CD4-positive, alpha-beta T cell treated with Interleukin-1 beta for 1 hour (primary cell): ENCODE measurements at places on chromosomes 2 and 18.

GRCh38 chr2:176087330-176088047 is 3.7 kb upstream of the EVX2 start:
- no peak for DNase-seq

GRCh38 chr2:238277695-238278094 is 10.7 kb downstream of the PER2 start:
- no peak for DNase-seq

GRCh38 chr2:56587456-56587855 is 403.7 kb downstream of the CCDC85A start:
- no peak for DNase-seq

- DNase-seq, result no peak
Observed at GRCh38 chr2:76584474-76584873, 873.8 kb upstream of the GCFC2 start.

DNA sequence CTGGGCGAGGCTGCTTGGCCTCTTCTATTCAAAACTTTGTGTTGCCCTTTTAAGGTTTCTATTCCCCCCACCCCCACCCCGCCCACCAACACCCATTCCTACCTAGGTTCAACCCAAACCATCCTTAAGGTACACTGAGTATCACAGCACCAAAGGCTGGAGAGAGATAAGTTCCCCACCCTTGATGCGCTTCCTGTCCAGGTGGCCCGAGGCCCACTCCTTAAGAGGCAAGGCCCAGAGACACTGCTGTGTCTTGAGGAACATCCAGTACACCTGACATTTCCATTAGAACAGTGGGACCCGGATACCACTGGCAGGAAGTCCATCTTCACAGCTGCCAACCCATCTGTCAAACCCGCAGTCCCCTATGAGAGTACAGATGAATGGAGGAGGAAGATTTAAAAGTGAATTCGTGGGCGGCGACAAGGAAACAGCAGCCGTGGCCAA is 277 bp upstream of the INPP1 start:
- DNase-seq, result no peak

DNA sequence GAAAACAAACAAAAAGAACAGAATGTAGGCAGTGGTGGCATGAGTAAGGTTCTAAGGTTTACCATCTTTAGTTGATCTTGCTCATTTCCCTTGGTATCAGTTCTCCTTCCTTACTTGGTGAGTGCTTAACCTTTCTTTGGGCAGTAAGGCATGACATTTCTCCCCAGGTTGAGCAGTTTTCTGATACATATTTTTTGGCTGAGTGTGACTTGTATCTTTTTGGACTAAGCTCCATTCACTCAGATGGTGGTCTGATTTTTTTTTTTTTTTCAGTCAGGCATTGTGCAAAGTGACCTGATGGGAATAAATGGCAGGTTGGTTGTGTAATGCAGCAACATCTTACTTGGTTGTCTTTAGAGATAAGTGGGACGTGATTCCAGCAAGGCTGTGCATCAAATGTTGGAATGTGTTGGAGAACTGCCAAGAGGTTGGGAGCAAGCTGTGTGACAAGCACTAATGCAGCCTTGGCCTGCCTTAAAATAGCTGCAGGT is 15.1 kb downstream of the SPTBN1 start:
- DNase-seq, result no peak

GRCh38 chr2:216082805-216083204 is 1.1 kb downstream of the TMEM169 start:
- DNase-seq, result no peak

GRCh38 chr2:120738117-120738516 is 2.4 kb downstream of the GLI2 start:
- no peak for DNase-seq

DNA sequence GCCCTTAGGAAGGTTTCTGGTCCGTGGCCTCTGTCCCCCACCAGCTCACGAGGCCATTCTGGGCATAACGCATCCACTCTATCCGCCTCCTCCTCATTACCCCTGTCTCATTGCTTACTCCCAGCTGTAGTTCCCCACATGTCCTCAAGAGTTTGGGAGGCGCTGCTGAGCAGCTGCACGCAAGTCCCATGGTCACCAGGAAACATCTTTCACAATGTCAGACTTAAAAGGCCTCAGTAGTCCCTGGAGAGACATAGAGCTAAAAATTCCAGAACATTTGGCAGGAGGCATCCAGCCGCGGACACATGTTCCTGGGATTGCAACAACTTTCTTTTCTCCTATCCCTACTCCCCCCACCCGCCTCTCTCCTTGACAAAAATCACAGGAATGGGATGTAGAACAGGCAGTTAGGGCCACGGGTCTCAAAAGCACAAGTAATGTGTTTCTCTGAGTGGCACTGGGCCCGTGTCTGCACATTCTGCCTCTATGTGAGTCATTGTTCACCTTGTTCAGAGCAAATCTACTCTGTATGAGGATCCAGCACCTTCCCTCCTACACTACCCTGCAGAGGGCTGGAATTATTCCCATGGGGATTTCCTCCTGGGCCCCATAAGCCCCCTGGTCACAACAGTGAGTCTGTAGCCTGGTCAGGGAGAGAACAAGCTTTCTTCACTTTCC is 8.1 kb downstream of the LBH start:
- DNase-seq, result peak; percentile 85

DNA sequence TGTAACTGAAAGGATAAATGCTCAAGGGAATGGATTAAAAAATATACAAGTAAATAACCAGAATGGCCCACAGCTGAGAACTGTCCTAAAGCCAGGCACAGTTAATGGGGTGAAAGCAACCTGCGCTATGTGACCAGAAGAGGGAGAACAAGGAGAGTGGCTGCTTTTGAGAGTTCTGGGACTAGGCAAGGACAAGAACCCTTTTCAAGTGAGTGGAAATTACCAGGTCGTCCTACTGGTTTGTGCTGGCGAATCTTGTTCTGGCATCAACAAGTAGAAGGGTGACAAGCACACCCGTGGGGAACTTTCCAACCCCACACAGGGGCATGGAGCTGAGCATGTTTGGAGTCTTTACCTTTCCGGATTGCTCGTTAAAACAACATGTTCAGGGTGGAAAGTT is 82.8 kb downstream of the TMEM17 start:
- no peak for DNase-seq

DNA sequence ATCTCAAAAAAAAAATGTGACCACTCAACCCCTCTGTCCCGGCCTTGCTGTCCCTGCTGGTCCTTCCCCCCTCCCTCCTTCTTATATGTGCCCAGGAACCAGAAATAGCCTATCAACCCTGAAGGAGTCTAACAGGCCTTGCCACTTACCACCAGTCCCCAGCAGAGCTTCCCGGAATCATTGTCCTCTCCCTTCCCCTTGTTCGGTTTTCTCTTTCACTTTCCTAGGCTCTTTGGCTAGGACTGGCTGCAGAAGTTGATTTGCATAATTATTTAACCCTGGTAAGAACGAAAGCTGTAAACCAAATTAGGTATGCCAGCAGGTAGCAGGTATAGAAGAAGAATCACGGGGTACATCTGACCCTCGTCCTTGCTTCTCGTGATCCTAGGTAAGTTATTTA is 72.6 kb upstream of the ZNF532 start:
- DNase-seq, result no peak

- no peak for DNase-seq
Observed at GRCh38 chr18:60508108-60508507, 135.5 kb upstream of the MC4R start.

- no peak for DNase-seq
Observed at GRCh38 chr2:62576276-62576939, 70.4 kb upstream of the TMEM17 start.

DNA sequence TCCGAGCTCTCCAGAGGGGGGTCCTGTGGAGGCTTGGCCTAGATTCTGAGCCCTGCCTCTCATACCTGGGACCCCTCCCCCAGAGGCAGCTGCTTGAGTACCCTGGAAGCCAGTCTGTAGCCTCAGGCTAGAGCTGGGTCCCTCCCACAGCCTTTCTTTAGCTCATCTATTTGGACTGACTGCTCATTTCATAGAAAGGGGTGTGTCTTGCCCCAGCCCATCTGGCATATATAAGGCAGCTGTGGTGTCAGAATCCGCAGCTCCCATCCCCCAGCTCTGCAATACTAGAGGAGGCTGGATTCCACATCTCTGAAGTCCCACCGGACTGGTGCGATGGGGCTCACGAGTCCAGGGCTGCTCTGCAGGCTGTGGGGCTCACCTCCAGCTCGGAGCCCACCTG is 26.1 kb downstream of the MPHOSPH10 start:
- DNase-seq, result no peak

GRCh38 chr18:8800445-8800844 is 95.1 kb downstream of the MTCL1 start:
- DNase-seq, result no peak

- DNase-seq, result no peak
Observed at GRCh38 chr2:223010641-223011040, 41.3 kb upstream of the KCNE4 start.

- DNase-seq, result no peak
Observed at GRCh38 chr2:28662044-28662443, 89.6 kb upstream of the PPP1CB start.

- DNase-seq, result no peak
Observed at GRCh38 chr2:178496049-178496448, 15.8 kb downstream of the PLEKHA3 start.

DNA sequence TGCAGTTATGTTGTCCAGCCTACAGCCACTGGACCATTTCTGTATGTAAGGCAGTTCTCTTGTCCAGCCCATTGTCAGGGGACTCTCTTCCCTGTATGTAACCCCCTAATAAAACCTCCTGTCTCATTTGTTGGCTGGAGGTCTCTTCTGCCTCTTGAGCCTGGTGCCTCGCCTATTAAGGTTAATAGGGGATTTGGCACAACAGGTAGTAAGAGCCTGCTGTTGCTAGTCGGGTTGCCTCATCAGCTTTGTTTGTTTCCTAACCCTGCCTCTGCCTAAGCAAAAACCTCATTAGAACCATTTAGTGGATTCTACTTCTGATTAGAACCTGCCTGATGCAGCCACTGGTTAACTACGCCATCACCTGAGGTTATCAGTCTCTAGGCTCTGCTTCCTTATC is 62.2 kb upstream of the STPG4 start:
- DNase-seq, result no peak

- DNase-seq, result no peak
Observed at GRCh38 chr18:67805261-67805660, 288.7 kb upstream of the DSEL start.

DNA sequence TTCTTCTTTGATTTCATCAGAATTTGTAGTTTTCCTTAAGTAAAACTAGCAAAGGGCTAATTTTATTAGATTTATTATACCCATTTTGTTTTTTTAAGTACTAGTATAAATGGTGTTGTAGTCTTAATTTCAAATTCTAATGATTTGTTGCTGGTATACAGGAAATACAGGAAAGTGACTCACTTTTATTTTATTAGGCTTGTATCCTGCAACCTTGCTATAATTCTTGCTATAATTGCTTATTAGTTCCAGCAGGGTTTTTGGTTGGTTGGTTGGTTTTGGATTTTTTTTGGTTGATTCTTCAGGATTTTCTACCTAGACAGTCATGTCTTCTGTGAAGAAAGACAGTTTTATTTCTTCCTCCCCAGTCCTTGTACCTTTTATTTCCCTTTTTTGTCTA is 110.6 kb upstream of the IL1R2 start:
- no peak for DNase-seq

DNA sequence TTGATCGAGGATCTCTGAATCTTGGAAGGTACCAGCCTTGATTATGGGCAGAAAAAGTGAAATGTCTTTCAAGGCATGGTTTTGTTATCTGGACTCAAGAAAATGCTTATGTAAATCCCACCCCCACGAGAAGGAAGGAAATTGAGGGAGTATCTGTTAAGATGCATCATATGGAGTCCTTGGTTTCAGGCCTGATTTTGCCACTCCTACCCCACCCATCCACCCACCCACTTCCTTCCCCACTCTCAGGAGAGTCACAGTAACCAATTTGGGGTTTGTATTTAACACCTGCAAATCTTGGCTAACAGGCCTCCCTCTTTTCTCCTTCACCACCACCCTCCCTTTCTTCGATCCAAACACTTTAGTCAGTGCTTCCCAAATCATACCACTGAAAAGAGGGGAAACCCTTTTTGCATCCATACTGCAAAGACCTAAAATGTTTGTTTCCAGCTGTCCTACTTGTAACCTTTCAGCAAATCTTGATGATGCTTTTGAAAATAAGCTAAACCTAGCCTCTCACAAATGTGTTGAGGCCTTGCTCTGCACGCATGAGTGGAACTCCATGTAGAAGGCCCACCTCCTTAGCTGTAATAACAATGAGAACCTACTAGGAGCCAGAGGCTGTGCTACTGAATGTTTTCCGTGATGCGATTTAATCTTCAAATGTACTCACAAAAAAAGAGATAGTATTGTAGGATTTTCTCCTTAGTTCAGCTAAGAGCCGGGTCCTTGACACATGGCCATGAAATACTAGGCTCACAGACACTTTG is 34.8 kb downstream of the POU3F3 start:
- no peak for DNase-seq

GRCh38 chr2:130376433-130377293 is 20.8 kb downstream of the PTPN18 start:
- DNase-seq, result no peak

DNA sequence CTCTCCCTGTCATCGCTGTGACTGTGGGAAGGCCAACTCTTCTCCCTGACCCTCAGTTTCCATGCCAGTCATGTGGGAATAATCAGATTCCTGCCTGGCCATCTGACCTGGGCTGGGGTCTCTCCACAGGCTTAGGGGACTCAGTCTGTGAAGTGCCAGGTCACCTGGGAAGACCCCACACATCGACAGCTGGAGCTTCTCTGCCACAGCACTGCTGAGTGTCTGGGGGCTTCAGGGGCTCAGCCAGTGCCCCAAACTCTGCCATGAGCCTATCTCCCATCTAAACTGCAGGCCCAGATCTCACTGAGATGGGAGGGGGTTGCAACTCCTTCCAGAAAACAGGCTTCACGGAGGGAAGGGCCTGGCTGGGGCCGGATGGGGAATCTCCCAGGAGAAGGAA is 42.0 kb upstream of the OTOS start:
- DNase-seq, result no peak

DNA sequence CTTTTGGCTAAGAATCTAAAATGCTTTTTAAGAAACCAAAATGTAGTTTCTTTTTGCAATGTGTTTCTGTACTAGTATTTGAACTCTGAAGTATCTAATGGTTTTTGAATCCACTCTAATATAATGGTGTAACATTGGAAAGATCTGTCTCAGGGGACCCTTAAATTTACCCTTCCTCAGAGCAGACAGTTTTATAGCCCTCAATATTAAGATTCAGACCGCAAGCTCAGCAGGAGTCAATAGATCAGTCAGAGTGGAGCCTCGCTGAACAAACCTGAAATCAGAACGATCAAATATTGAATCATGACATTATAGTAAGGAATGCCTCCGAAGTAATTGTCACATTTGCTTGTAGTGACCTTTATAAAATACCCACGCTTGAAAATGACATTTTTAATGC is 18.3 kb downstream of the SGPP2 start:
- no peak for DNase-seq

DNA sequence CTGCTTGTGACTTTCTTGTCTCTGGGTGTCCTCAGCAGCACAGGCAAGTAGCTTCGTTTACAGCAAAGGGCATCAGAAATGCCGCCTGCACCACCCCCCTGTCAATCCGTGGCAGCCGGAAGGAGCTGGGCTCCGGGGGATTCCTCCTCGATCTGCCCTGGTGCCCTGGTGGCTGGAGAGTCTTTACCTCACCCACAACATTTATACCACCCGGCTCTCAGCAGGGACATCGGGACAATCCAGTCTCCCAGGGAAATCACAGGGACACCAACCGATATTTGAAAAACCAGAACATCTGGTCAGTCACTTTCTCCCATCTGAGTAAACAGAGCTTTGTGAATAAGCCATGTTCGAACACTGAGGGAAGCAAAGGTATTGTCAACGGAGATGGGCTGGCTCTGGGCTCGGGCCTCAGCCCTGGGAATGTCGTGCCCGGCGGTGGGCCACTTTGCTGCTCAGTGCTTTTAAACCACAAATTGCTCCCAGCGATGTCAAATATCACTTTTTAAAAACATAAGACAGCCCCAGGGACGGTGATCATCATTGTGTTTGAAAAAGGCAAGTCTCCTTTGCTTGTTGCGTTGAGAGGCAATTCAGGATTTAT is 210.0 kb upstream of the SALL3 start:
- no peak for DNase-seq
